ENCODE measurements at places on chromosomes 13 and 19.

- no peak for DNase-seq
Observed at GRCh38 chr19:18453269-18454024, 15.5 kb upstream of the ISYNA1 start.

DNA sequence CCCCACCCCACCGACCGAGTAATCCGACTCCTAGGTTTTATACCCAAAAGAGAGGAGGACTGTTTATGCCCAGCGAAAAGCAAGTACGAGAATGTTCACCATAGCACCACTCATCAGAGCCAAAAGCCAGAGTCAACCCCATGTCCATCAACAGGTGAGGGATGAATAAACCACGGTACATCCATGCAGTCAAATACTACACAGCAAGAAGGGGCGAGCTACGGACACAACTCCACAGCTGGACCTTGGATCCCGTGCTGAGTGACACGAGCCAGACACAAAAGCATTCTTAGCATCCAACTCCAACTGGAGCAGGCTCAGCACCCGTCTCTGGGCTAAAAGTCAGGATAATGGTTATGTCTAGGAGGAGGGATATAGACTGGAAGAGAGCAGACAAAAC, 12.2 kb upstream of the RABAC1 start:
- DNase-seq = no peak

DNA sequence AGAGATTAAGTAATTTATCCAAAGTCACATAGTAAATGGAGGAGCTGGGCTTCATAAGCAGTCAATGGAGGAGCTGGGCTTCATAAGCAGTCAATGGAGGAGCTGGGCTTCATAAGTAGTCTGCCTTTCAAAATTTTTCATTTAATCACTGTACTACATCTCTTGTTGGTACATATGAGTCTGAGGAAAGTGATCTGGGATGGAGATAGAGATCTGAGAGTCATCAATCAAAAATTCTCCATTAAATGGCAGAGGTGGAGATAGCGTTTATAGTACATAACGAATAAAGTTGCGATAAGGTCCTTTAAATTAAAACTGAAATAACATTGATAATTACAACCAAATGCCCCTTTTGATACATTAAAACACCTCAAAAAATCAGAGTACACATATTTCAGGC, 189.3 kb downstream of the KLF5 start:
- DNase-seq = no peak

GRCh38 chr19:3056417-3057088, 5.7 kb downstream of the TLE5 start:
- DNase-seq = no peak

DNA sequence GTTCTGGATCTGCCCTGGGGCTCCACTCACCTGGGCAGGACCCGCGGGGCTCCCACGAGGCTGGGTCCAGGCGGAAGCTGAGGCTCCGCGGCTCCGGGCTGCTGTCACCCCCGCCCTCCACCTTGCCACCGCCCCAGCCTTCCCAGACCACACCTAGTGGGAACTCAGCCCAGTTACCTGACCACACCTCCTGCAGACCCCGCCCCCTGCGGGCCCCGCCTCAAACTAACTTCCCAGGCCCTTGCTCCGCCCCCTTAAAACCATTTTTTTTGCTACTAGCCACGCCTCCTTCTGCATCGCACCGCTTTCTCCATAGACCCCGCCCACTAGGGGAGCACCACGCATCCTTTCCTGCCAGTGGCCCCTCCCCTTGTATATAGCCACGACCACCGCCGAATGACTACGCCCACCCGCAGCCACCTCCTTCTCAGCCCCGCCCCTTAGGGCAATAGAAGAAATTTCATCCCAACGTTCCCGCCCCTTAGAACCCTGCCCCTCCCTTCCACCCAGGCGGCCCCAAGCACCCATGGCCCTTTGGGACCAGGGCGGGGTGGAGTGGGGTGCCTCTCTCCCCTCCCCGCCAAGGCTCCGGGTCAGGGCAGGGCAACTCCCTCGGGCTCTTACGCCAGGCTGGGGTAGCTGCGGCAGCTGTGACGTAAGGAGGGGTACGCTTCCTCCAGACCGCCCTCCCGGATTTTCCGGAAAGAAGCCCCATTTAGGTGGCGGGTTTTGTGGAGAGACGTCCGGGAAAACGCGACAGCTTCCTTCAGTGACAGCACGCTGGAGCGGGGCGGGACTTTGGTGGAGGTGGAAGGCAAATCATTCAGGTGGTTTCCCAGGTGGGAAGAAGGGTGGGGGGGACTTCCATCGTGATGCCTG, at the start of gene SH2D3A:
Gene SH2D3A, minus strand, starts transcription at position 79 of the 879 bp plus-strand sequence. CDS start 3,687 bp downstream, outside the sequence.
- DNase-seq = peak; percentile 29

- DNase-seq = no peak
Observed at GRCh38 chr13:24267274-24267673, 42.1 kb upstream of the C1QTNF9 start.

- DNase-seq = no peak
Observed at GRCh38 chr19:18412610-18413239, 6.5 kb upstream of the SSBP4 start.
